ENCODE measurements at places on chromosomes 12 and 14.

DNA sequence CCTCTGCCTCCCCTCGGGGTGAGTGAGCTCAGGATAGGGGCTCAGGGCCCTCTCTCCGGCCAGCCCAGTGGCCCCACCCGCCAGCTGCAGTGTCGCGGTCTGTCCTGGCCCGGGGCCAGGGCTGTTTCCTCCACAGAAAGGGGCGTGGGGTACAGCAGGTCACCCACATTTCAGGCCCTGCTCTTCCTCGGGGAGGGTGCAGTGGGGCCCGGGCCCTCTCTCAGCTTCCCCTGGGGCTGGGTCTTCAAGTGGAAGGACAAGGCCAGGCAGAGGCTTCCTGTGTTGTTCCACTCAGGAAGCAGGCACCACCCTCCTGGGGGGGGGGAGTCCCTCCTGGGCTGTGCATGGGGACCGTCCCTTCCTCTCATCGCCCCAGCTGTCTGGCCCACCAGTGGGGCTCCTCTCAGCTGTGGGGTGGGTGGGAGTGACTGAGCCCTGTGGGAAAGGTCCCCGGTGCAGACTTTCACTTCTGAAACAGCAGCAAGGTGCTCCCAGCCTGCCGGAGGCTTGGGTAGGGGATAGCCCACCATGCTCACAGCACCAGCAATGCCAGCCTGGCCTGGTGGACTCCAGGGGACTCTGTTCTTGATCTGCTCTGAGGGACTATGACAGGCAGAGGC is 3.7 kb downstream of the GPR132 start:
- DNase-seq, result no peak

DNA sequence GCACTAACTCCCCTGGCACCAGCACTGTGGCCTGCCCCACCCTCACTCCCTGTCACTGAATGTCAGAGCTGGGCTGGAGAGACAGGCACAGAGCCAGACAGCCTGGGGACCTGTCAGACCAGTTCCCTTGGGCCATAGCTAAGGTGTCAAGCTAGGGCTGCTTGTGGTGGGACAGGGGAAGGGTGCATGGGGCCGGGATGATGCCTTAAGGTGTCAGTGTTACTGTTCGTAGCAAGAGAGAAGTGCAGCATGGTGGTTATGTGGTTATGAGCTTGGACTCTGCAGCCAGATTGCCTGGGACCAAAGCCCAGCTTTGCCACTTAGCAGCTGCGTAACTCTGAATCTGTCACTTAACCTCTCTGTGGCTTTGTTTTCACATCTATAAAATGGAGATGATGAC is 3.8 kb downstream of the RAPGEF3 start:
- DNase-seq, result no peak

DNA sequence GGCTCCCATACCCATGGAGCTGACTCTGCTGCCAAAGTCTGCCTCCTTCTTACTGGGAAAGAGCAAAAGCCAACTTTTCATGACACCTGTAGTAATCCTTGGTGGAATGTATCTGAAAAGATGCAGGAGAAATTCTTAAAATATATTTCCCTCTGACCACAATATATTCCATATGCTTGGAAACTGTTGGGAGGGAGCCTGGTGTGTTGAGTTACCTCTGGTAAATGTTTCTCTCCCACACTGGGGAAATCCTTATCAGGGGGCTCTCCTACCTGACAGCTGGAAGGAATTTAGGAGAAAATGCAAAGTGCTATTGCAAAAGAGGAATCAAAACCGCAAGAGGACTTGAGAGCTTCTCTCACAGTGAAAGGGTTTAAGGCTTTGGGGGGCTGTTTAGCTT is 139.4 kb downstream of the TBX5 start:
- DNase-seq, result no peak

DNA sequence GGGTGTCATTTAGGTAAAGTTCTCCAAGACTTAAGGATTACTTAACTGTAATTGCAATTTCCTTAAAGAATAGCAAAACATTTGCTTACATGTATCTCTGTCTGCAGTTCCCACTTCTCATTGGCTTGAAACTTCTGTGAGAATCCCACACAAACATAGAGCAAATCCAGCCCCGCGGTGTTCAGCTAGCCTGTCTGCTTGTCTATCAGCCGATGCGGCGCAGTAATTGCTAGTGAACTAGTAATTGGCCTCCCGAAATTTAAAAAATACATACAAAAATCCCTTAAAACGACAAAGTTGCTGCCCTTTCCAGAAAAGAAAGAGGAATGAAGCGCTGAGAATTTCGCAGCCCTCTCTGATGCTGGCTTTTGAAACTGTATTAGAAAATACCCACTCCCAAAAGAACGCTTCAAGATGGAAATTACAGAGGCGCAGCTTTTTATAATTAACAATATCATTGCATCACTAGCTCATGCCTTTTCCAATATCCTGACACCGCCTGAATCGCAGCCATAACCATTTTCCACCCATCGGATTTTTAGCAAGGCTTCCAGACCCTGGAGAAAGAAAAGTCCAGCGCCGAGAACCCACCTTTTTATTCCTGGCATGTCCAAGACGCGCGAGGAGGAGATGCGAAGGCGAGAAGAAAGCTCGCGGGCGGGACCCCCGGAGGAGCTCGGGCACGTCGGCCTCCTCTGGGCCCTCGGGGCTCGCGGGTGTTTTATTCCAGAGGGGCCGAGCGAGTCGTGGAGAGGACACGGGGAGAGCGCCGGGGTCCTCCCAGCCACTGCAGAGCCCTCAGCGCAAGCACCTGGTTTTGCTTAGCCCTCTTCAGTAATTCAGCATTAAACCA is 646 bp downstream of the FBLN5 start:
- peak; percentile 71 for DNase-seq

- DNase-seq, result peak; percentile 66
Measured at GRCh38 chr14:80269353-80269925, 58.1 kb upstream of the DIO2 start.

DNA sequence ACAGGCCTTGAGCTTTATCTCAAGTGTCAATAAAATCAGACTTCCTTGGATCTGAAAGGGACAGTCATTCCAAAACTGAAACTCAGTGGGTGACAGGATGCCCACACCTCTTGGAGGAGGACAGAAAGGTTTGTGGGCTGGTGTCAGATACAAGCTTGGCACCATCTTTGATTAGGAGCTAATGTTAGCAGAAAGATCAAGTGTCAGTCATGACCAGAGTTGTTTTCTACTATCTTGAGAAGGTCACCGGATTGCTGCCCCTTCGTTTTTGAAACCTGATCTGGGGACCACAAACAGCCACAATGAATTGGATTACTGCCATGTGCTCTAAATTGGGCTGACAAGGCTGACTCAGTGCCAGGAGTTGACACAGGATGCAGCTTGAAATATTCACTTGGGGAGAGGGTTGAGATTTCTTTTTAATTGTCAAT is 88.3 kb downstream of the OTOGL start:
- DNase-seq, result peak; percentile 76

- DNase-seq, result peak; percentile 7
Measured at GRCh38 chr12:112938751-112939150, 477 bp downstream of the OAS3 start.

GRCh38 chr12:87953256-87953860 is 75.8 kb downstream of the C12orf50 start:
- peak; percentile 89 for DNase-seq

- DNase-seq, result peak; percentile 36
Measured at GRCh38 chr12:80100591-80100990, 1.3 kb downstream of the OTOGL start.

GRCh38 chr12:92010853-92011701 is 134.6 kb downstream of the BTG1 start:
- no peak for DNase-seq

- no peak for DNase-seq
Measured at GRCh38 chr12:131378176-131378842, 332.6 kb upstream of the SFSWAP start.

DNA sequence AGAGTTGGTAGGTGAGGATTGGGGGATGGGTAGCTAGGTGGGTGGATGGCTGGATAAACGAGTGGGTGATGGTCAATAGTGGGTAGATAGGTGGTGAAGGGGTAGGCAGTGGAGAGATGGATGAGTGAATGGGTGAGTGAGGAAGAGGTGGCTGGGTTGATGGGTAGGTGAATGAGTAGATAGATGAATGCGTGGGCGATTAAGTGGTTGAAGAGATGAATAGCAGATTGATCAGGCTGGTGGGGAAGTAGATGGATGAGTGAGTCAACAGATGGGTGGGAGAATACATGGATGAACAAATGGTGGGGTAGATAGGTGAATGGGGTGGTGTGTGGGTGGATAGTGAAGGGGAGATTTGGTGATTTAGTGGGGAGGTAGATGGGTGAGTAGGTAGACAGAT is 51.1 kb downstream of the SYNE3 start:
- DNase-seq, result no peak

DNA sequence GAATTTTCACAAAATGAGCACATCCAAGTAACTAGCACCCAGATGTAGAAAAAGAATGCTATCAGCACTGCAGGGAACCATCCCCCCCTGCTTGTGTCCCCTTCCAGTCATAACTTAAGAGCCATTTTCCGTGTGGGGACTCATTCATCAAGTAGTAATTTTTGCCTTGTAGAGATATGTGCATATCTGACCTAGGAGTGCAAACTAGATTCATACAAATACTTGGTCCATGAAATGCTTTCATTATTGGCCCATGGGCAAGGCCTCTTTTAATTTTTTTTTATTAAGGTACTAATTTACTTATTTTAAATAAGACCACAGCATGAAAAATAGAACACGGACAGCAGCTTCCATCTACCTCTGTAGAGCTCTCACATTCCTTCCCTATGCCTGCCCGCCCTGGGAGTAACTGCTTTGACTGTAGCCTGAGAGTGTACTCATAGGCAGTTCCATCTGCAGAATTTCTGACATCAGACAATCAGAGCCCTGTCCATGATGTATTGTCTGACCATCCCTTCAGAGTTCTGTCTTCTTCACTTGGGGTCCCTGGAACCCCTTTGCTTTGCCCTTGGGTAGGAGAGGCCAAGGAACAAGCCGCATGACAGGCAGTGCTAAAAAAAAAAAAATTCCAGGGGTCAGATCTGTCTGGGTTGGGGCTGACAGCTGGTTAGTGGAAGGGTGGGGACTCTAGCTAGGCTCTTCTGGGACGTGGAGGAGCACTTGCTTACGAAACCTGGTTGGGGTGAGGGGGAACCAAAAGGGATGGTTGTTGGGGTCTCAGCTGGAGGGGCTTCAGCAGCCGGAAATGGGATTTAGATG is 131.7 kb downstream of the C12orf75 start:
- no peak for DNase-seq

DNA sequence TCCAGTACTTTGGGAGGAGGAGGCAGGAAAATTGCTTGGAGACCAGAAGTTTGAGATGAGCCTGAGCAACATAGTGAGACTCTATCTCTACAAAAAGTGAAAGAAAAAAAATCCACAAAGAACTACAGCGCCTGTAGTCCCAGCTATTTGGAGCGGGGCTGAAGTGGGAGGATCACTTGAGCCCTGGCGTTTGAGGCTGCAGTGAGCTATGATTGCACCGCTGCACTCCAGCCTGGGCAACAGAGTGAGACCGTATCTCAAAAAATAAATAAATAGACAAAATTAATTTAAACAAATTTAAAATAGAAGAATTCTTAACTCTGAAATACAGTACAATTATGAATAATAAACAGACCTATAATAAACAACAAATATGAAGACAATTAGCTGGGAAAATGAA is 40.9 kb downstream of the ATL1 start:
- peak; percentile 68 for DNase-seq

- DNase-seq, result no peak
Measured at GRCh38 chr12:62533087-62533754, 66.6 kb downstream of the MON2 start.

GRCh38 chr12:32501835-32502333 is 102.5 kb downstream of the FGD4 start:
- DNase-seq, result peak; percentile 92

- DNase-seq, result no peak
Measured at GRCh38 chr12:123134826-123135225, 16.1 kb downstream of the PITPNM2 start.

DNA sequence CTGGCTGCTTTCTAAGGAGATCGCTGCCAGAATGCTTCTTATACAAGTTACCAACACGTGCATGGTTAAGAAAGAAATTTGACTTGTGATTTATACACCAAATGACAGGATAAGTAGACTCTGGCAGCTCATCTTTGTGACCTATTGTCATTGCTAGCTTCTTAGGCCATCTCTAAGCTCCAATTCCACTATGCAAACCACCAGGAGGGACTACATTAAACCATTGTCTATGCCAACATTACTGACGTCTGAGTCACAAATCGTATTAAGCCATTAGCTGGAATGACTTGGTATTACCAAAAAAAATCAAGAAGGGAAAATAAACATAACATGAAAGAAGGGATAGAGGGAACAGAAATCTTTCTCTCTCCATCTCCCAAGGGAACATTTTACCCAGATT is 15.8 kb upstream of the VPS33A start:
- DNase-seq, result peak; percentile 76

DNA sequence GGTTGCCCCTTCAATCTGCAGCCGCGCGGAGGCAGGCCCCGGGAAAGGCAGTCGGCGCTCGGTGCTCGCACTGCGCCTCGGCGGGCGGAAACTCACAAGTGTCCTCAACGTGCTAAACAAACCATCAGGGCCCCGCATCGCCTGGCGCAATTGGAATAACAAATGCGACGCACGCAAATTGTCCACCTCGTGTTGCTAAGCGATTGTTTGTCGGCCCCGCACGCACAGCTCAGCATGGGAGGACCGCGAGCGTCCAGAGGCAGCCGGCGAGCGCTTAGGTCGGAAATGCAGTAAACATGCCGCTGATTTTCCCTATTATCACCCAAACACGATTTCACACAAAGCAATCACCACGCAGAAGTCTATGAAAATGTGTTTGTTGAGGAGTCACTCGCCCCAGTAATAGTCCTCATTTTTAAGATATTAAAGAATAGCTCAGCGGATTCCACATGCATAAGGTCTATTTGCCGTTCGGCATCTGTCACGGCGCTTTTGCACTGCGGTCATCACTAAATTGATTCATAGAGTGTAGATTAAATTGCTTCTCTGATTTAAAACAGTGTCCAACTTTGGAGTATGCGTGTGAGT is 3.2 kb upstream of the GSC start:
- no peak for DNase-seq

- DNase-seq, result no peak
Measured at GRCh38 chr12:105020241-105020962, 34.3 kb downstream of the NOPCHAP1 start.

DNA sequence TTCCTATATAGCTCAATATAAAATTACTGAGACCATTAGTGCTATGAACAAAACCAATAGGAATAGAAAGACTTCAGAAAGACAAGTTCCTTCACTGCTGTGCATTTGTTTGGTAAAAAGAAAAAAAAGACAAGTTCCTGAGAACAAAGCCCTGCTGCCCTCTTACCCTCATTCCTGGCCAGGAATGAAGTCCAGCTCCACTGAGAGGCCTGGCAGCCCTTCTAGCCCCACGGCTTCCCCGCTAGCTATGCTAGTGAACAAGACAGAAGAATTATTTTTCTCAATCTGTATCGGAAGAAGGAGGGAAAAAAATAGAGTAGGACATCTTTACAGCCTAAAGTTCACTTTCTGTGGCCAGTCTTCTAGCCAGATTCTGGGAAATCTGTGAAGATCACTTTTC is 1.6 kb downstream of the MFAP5 start:
- DNase-seq, result no peak

- DNase-seq, result no peak
Measured at GRCh38 chr12:45418520-45418919, 202.6 kb downstream of the ANO6 start.

DNA sequence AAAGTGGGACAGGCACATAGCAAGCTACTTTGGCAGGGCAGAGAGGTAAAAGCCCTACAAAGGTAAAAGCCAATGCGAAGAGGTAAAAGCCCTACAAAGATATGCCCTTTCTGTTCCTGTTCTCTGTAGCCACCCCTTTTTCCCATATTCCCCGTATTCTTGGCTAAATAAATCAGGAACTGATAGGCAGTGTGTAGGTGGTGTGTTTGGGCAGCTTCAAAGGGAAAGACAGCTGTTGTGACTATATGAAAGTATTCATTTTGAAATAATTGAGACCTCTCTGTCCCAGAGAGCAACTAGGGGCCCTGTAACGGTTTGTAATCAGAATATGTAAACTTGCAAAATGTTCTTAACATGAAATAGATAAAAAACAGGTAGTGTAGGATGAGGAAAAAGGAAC is 11.3 kb upstream of the SLC41A2 start:
- DNase-seq, result no peak

Data from choroid plexus epithelial cell (primary cell).